Uterus (tissue), 4 donors: ENCODE measurements at places on chromosomes 6 and 20. TPM values are rescaled to one million over a fixed set of nuclear protein-coding genes. Genes with fewer than 3 reads are reported as not detected.

DNA sequence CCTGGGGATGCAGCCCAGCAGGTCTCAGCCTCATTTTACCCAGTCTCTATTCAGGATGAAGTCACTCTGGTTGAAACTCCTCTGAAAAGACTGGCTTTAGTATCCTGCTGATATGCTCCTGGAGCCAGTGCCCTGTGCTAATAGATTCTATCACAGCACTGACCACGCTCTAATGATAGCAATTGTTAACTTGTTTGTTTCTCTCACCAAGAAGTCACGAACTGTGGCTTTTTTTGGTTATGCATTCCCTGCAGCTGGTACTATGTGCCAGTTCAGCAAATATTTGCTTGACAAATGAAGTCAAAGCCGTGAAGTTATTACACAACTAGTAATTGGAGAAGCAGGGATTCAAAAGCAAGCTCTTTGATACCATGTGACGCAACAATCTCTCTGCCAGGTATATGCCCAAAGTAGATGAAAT, 754.6 kb downstream of the KIF16B start:
- no peak for DNase-seq

- DNase-seq = no peak
Observed at GRCh38 chr6:16019462-16019861, 109.4 kb upstream of the MYLIP start.

DNA sequence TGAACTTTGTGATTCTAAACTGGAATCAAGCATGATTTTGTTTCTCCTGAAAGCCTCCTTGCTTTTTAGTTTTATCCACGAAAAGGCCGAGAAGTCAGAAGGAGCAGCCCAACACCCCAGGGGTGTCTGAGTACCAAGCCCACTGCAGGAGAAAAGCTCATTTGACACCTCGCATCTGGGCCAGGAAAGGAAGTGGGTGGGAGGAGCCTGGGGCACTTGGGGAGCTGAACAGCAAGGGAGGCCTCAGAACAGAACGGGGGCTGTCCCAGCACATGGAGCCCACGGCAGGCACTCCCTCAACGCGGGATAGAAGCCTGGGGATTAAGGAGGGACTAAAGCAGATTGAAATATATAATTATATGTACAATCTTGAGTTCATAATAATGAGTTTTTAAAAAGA, 6.6 kb downstream of the KIF25 start:
- no peak for DNase-seq

GRCh38 chr6:55668591-55668990, 89.6 kb upstream of the HMGCLL1 start:
- no peak for DNase-seq

GRCh38 chr6:128638817-128639216, 118.4 kb upstream of the PTPRK start:
- no peak for DNase-seq

GRCh38 chr6:13431861-13432465, 55.4 kb downstream of the GFOD1 start:
- DNase-seq = no peak

- no peak for DNase-seq
Observed at GRCh38 chr20:45039475-45039820, 61.5 kb downstream of the KCNS1 start.

GRCh38 chr20:44596010-44596409, 13.6 kb downstream of the PKIG start:
- DNase-seq = no peak

- no peak for DNase-seq
Observed at GRCh38 chr20:58851221-58851968, 693 bp upstream of the GNAS-AS1 start.

Gene SCGN
- total RNA-seq = 0.30 TPM

Gene HCRTR2
- not detected for total RNA-seq

Gene LPA
- total RNA-seq = not detected

Gene RNF144B
- total RNA-seq = 8.2 TPM

Gene OPRM1
- not detected for total RNA-seq
